Mucosa of descending colon (tissue), 3 donors: ENCODE measurements at places on chromosomes 1 and 21.

DNA sequence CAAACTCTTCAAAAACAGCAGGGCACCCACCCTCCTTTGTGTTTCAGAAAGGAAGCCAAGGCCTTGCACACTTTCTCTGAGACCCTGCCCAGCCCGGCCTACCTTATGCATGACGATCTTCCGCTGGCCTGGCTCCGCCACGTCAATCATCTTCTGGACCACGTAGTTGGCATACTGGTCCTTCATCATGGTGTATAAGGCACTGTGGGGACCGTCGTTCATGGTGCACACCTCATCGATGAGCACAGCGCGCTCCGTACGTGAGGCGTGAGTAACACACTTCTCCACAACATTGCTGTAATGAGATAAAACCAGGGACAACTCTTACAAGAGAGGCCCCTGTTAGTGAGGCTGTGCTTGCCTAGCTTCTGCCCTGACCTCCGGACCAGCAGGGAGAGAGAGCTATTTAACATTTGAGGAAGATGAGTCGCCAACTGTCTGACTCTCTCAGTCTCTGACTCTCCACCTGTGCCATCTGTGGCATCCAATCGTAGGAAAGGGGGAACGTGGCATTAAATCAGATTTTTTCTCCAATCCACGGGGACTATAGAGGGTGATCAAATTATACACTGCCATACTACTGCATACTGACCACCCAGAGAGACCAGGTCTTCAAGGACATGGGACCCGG lies 28.1 kb upstream of the SDC3 start:
- DNase-seq: no peak

GRCh38 chr1:3598522-3599285 lies 12.6 kb downstream of the MEGF6 start:
- no peak for DNase-seq

DNA sequence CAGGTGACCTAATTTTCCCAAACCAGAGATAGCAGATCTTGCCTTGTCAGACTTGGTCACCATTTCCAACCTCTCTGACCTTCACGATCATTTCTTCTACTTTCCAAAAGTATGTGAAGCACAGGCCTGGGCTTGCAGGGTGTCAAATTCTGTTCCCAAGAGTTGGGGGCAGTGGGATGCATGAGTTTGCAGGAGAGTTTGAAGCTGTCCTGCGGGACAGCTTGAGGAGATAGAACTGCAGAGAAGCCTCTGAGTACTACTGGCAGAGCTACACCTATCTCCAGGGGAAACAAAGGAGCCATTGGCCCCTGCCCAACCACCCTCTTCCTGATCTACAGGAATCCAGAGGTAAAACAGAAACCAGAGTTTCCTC lies 11.3 kb downstream of the TXNIP start:
- no peak for DNase-seq

GRCh38 chr1:162091681-162092524 lies 22.4 kb downstream of the NOS1AP start:
- no peak for DNase-seq

- DNase-seq: no peak
Observed at GRCh38 chr1:51002516-51002915, 32.5 kb downstream of the CDKN2C start.

GRCh38 chr21:43639470-43640353 lies 19.6 kb downstream of the HSF2BP start:
- DNase-seq: no peak
